ENCODE measurements at places on chromosomes 1 and 21.

DNA sequence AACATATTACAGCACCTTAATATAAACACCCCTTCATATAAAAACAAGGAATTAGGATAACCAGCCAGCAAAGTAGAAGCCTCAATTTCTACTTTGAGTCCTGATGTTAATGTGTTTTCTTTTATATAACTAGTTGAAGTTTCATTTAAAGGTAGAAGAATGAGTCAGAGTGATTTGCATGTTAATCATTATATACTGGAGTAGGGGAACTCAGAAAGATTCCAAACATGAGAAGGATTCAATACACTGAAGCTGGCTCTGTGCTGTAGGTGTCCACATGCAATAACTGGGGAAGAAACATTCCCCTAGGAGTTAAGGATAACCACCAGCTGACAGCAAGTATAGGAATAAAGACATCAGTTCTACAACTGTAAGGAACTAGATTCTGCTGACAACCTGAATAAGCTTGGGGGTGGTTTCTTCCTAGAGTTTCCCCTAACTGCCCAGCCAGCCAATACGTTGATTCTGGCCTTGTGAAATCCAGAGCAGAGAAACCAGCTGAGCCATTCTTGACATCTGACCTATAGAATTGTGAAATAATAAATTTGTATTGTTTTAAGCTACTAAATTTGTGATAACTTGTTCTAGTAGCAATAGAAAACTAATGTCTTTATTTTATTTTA is 33.4 kb upstream of the RNPC3 start:
- DNase-seq, result no peak

DNA sequence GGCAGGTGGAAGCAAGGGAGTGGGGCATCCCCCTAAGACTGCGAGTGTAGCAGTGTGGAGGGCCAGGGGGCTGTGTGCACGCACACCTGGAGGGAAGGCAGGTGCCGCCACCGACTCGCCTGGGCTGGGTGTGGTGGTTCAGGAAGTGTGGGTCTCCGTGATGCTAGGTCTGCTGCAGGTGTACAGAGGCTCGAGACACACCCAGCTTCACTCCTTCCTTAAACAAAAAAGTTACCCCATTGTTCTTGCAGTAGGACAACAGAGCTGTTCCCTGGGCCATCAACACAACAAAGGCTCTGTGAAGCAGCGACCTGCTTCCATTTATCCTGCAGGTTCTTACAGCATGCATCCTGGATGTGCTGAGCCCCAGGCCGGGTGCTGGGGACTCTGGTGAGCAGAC is 100.4 kb upstream of the TMEM51 start:
- DNase-seq, result no peak

DNA sequence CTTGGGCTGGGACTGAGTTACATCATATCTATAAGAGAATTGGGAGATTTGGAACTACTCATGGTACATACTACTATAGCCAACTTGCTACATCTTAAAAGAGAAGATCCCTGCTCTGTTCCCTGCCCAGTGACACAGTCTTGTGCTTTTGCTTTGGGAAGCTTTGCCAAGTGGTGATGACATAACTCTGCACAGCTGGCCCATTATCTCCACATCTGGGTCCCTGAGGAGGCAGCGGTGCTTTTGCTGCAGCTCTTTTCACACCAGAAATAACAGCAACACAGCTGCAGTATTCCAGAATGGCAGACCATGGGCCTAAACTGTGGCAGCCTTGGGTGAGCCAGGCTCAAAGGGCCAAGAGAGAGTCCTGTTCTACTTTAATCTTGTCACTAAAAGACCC is 296.0 kb downstream of the HHAT start:
- DNase-seq, result no peak

- DNase-seq, result no peak
Measured at GRCh38 chr1:29208442-29208841, 22.3 kb downstream of the MECR start.

GRCh38 chr1:215720126-215720525 is 153.0 kb downstream of the KCTD3 start:
- DNase-seq, result no peak

- no peak for DNase-seq
Measured at GRCh38 chr1:158071138-158071537, 77.7 kb downstream of the KIRREL1 start.

GRCh38 chr1:232445361-232446106 is 184.4 kb downstream of the SIPA1L2 start:
- DNase-seq, result no peak

DNA sequence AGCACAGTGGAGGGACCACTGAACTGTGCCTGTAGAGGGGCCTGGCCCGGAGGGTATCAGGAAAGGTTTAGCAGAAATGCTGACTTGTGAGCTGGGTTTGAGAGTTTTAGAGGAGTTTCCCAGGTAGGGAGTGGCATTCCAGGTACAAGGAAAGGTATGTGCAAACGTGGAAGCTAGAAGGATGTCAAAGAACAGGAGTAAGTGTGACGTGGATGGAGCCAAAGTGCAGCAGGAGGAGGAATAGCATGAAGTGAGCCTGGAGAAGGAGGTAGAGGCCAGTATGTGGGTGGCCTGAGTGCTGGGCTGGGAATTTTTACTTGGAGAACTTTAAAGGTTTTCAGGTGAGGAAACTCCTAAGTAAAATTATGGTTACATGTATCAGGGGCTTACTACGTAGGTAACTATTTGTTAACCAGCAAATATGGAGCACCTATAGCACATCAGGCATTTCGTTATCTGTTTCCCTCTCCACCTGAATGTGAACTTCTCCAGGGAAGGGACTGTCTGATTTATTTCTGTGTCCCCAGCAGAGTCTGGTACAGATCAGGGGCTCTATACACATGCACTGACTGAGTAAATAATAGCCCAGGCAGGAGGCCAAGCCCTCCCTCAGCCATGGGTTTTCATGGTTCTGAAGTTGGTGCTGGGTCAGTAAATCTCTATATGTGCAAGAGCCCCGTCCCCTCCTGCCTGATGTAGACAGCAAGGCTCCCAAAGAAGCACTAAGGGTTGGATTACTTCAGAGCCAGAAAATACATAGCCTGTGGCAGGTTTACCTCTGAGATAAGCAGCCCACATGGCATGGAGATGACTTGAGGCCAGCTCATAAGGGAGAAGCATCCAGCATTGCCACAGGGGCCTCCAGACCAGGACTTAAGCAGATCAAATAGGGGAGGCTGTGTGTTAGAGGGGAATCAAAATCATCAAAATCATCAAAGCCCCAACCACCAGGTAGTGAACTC is 43.4 kb downstream of the CDCP2 start:
- DNase-seq, result no peak

DNA sequence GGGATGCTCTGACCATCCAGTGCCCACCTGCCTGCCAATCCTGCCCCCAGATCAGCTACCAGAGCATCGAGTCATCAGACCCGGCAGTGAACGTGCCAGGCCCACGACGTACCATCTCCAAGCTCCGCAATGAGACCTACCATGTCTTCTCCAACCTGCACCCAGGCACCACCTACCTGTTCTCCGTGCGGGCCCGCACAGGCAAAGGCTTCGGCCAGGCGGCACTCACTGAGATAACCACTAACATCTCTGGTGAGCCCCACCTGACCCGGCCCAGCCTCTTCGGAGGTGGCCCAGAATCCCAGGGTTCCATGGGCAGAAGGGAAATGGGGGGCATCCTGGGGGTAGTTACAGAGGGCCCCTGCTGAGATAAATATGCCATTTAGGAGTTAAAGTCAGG is 43.1 kb downstream of the PTPRU start:
- DNase-seq, result no peak

- DNase-seq, result no peak
Measured at GRCh38 chr1:54220004-54220811, 20.2 kb downstream of the MRPL37 start.

GRCh38 chr1:153488731-153489130 is 28.3 kb upstream of the S100A7 start:
- no peak for DNase-seq

DNA sequence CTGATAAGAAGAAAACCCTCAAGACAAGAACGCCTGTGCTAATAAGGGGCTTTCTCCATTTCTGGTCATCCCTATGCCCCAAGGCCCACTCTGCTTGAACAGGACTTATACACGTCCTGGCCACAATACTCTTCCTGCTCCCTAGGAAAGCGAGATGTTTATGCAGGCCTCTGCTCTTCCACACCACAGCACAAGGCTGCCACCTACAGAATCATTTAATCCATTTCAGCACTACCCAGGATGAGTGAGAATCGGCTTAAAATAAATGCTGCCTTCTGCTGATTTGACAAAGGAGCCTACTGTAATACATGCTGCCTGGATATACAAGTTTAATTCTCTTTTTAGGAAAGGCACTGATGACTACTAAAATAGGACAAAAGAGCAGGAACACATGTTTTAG is 29.4 kb downstream of the FRRS1 start:
- no peak for DNase-seq

DNA sequence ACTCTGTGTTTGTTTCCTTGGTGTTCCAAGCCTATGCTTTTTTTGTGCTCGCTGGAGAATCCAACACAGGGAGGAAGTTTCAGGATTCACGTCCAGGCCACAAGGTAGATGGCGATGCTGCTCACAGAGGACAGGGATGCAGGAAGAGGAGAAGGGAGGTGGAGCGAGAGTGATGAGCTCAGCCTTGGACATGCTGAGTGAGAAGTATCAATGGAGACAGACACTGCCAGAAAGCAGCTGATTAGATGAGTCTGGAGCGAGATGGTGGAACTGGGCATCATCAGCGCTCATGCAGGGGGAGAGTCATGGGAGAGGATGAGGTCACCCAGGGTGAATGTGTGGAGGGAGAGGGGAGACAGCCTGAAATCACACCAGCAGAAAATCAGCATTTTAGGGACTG is 110.0 kb downstream of the GLUL start:
- DNase-seq, result no peak

Data from activated CD8-positive, alpha-beta memory T cell treated with anti-CD3 and anti-CD28 coated beads for 4 hours (primary cell).